ENCODE measurements at places on chromosomes 4 and X.

DNA sequence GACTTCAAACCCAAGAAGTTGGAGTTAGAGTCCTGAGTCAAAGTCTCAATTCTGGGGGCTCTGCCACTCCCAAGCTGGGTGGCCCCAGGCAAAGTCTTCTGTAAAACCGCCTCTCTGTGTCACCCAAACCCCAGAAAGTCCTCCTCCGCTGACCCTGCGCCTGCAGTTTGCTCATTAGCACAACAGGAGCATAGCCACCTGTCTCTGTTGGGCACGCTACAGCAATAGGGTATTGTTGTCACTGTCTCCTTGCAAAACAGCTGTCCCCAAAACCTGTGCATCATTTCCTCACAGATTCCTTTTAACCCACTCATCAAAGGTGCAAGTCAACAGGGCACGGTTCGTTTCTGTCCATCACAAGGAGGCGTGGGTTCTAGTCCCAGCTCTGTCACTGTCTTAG is 8.0 kb upstream of the DGAT2L6 start:
- no peak for DNase-seq

GRCh38 chrX:2299871-2300270 is 200.9 kb downstream of the DHRSX start:
- no peak for DNase-seq

DNA sequence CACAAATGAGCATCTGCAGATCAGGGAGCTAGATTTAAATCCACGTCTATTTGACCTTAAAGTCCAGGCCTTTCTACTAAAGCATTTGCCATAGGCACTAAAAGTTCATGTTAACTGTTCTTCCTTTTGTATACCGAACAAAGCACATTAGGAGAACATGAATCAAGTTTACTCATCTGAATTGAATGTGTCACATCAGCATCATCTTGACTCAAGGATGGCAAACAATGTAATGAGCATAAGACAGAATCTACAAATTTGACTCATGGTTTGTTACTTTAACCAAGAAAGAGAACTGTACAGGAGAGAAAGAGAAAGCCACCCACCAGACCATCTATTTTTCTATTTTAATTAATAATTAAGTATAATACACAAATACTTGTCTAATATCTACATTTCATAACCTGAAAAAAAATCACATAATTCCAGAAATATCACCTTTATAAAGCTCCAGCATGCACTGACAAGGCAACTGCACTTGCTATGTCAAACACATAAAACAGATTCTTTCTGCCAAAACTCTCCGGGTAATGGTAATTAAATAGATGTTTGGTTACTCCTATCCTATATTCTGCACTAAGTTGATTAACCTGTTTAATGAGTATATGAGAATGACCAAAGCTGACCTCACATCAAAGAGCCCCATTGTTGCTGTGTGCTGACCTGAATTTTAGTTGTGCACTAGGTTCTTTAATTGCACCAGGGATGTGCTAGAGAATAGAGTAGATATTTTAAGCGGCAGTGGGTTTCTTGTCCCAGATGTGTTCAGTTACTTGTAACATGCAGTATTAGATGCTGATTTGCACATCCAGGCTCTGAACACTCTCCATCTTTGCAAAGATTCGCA is 42.5 kb upstream of the LEF1 start:
- no peak for DNase-seq

DNA sequence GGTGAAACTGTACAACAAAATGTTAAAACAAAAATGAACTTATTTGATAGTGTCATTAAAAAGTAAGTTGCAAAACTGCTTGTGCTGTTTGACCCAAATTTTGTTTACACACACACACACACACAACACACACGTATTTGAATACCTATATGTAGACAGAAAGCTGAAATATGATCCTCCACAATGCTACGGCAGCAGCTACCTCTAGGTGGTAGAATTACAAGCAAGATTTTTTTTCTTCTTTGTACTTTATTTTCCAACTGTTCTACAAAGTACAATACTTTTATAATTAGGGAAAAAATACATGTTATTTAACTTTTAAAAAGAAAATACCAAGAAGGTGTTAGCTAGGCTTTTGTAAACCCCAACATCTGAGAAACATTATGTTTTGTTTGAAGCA is 1.2 kb downstream of the CYTL1 start:
- DNase-seq = no peak

DNA sequence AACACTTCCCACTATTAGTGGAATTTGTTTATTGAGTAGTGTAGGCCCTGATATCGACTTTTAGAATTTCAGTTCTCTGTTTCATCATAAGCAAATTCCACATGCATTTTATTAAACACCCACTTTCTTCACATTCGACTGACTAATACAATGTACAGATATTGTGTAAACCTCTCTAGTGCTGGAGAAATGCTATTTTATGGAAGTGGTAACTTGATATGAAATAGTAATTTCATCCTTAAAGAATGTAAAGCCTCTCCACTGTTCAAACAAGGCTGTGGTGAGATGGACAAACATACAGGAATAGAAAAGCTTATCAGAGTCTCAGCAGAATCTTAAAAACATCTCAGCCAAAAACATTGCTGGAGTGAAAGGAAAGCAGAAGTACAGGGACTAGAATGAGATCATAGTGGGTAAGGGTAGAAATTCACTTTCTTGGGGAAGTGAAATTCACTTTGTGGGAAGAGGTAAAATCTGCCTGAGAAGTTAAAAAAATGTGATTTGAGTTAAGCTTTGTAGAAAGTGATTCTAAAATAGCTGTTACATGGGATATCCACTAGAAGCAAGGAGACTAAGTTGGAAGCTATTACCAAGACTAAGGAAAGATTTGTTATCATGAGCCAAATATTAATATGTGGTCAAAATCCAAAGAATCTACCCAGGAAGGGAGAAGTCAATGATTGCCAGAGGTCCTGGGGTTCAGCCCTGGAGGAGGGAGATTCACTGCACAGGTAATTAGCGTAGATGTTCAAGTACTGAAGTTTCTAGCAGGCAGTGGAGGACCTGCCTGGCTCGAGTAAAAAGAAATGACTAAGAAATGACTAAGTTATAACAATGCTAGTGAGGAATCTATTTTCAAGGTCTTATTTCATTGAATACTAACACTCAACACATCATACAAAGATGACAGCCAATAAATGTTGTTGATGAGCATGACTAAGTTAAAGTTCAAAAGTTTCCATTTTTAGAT is 398.3 kb upstream of the FAM47C start:
- DNase-seq = no peak

DNA sequence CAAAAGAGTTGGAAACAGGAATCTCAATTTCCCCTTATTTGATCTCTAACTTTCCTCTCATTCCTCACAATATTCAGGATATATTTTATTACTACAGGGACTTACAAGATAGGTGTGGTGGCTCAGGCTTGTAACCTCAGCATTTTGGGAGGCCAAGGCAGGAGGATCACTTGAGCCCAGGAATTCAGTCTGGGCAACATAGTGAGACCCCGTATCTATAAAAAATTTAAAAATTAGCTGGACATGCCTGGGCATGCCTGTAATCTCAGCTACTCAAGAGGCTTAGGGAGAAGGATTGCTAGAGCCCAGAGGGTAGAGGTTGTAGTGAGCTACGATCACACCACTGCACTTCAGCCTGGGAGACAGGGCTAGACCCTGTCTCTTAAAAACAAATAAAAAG is 200.4 kb downstream of the CAMK2D start:
- no peak for DNase-seq

DNA sequence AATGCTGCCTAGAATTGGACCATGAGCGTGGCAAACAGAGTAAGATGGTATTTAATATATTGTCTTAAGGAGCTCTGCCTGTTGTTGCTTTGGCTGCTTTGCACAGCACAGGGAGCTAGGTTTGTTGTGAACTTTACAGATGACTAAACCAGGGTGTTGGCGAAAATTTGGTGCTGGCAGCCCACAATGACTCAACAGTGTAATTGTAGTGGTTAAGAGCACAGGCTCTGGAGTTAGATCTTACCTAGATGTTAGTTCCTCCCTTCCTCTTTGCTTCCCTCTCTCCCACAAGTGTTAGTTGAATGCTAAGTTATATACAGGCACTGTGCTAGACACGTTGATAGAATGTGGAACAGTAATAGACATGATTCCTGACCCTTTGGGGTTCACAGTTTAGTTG is 128.9 kb upstream of the TRPC5 start:
- DNase-seq = no peak

GRCh38 chrX:129091097-129091496 is 432.2 kb downstream of the SMARCA1 start:
- DNase-seq = no peak

Measured in activated CD4-positive, alpha-beta T cell treated with anti-CD3 and anti-CD28 coated beads, Interleukin-2, amount 50 U/mL, for 24 hours (primary cell).